ENCODE measurements at places on chromosomes 6 and 20.

DNA sequence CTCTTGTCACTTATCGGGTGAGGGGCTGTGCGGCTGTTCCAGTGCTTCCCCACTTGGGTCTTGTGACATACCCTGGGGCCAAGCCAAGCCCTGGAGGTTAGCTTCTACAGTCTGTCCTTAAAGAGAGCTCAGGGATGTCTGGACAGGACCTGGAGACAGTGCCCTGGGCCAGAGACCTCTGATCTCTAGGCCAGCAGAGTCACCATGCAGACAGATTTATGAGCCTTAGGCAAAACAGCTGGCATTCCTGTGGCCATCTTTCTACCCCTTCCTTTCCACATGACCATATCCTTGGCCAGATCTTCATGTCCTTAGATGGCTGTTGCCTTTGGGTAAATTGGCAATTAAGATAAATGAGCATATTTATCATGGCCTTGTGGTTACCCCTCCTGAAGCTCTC, 678.6 kb downstream of the MAFB start:
- no peak for DNase-seq

- no peak for DNase-seq
These were observed 90.8 kb downstream of the GMPR start for GRCh38 chr6:16329233-16329632.

GRCh38 chr6:56388415-56388755, 141.0 kb upstream of the COL21A1 start:
- no peak for DNase-seq

DNA sequence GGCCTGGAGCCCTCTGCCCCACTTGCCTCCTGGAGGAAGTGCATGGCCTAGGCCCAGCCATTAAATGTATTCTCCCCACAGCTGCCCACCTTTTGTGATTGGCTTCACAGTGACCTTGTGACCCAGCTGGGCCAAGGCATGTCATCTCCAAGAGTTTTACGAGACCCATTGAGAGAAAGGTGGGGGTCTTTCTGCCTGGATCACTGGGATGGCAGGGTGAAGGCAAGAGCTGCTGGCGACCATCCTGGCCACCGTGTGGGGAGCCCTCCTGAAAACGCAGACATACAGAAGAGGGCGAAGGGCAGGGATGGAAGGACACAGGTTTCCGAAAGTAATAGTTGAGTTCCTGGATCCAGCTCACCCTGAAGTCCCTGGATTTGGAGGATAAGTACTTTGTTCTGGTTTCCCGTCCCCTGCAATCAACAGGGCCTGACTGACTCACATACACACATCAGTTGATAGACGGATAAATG, 12.3 kb upstream of the SPO11 start:
- DNase-seq = no peak

DNA sequence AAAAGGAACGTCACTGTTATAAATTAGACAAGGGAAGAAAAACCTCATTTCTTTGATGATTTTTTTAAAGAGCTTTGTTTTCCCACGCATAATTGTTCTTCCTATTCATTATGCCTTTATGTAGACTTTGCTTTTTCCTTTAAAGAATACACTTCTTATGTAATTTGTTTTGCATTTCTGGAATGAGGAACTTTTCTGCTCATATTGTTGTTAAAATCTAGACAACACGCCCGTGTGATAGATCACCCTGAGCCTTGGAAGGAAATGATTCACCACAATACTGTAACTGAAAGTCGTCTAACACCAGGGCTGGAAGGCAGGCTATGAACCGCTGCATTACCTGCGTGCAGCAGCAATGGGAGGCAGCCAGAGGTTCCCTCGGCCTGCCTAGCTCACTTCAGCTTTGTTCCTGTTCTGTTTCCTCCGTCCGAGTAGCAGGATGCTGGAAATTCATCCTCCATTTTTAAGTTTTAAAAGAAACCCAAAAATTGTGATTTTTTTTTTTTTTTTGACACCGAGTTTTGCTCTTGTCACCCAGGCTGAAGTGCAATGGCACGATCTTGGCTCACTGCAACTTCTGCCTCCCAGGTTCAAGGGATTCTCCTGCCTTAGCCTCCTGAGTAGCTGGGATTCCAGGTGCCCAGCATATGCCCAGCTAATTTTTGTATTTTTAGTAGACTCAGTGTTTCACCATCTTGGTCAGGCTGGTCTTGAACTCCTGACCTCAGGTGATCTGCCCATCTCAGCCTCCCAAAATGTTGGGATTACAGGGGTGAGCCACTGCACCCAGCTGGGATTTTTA, 49.6 kb upstream of the ZNF217 start:
- DNase-seq = peak; percentile 24

Data from activated CD4-positive, alpha-beta T cell treated with anti-CD3 and anti-CD28 coated beads, Interleukin-2, amount 50 U/mL, for 24 hours (primary cell).